Activated T-helper 1 cell treated with anti-CD3 and anti-CD28 coated beads, Interleukin-12 subunit alpha, Interleukin-12 subunit beta, Interleukin-2, Interleukin-4 antibody, amounts not matched to agents 30 ng/mL and 10 ng/mL and 1 ng/mL, durations not matched to agents 14 hours and 24 hours and 36 hours (primary cell): ENCODE measurements at places on chromosomes 6 and 20. TPM values are rescaled to one million over a fixed set of nuclear protein-coding genes. Genes with fewer than 3 reads are reported as not detected.

TRIM10 gene
- 0.05 and 0.08 TPM in 2 replicates for total RNA-seq

RBPJL gene
- total RNA-seq = 0.18 TPM in 1 of 2 replicates, not detected in the other

STXBP5 gene
- total RNA-seq = 29.5 and 31.9 TPM in 2 replicates

LGSN gene
- total RNA-seq = not detected in 2 replicates

PRR18 gene
- total RNA-seq = not detected in 2 replicates

TEAD3 gene
- total RNA-seq = 1.5 and 2.0 TPM in 2 replicates

SLC22A16 gene
- total RNA-seq = not detected in 2 replicates

PPP1R16B gene
- total RNA-seq = 139 and 143 TPM in 2 replicates

TUBB1 gene
- total RNA-seq = not detected in 2 replicates

TPX2 gene
- total RNA-seq = 53.3 and 54.4 TPM in 2 replicates

THBS2 gene
- total RNA-seq = not detected in 2 replicates

SHLD1 gene
- 8.1 and 10.8 TPM in 2 replicates for total RNA-seq

GRCh38 chr6:93318121-93318520, 101.2 kb downstream of the EPHA7 start:
- H3K36me3 ChIP-seq = no peaks in the 10 kb centered on the region
- H3K27me3 ChIP-seq = no peaks in the 10 kb centered on the region
- H3K27ac ChIP-seq = no peak overlapping the region
- no peak overlapping the region for H3K4me3 ChIP-seq

- peaks cover 60% of the 10 kb centered on the region for H3K27me3 ChIP-seq
- peak overlapping the region; percentile 85 for H3K4me3 ChIP-seq
- H3K27ac ChIP-seq = peak overlapping the region; percentile 41
- peak; percentile 37 for DNase-seq
Measured at GRCh38 chr6:69866770-69867638, 648 bp downstream of the COL19A1 start.

- H3K4me3 ChIP-seq = no peak overlapping the region
- H3K27me3 ChIP-seq = peaks cover 3% of the 10 kb centered on the region
- H3K27ac ChIP-seq = no peak overlapping the region
- H3K4me1 ChIP-seq = no peaks in the 10 kb centered on the region
- H3K36me3 ChIP-seq = no peaks in the 10 kb centered on the region
- no peak for DNase-seq
Measured at GRCh38 chr6:136331461-136331860, 41.8 kb upstream of the BCLAF1 start.

DNA sequence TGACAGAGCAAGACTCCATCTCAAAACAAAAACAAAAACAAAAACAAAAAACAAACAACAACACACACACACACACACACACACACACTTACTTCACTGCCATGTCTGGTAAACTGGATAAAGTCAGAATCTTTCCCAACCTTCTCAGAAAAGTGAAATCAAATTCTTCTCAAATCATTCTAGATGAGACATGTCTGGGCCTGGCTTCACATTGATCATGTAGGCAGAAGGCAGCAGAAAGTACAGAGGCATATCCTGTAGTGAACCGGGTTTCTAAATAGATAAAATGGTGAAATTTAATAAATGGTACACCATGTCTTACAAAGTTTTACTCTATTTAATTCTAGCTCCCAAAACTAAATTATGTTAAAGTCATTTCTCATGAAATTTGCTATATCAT, 14.9 kb upstream of the MRS2 start:
- no peak overlapping the region for H3K4me3 ChIP-seq
- no peaks in the 10 kb centered on the region for H3K4me1 ChIP-seq
- peaks cover 5% of the 10 kb centered on the region for H3K27me3 ChIP-seq
- no peak for DNase-seq
- H3K27ac ChIP-seq = no peak overlapping the region

DNA sequence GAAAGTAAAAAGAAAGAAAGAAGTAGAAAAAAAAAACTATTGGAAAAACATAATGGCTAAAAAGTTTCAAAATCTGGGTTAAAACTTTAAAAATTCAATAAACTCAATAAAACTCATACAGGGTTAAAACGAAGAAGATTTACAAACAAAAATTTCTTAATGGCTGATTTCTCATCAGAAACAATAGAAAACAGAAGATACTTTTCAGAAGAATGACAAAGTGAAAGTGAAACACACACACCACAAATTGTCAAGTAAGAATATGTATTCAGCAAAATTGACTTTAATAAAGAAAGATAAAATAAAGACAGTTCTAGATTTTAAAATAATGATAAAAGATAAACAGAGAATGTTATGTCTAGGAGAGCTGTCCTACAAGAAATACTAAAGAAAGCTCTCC, 618.9 kb upstream of the GJE1 start:
- H3K27ac ChIP-seq = no peak overlapping the region
- H3K4me1 ChIP-seq = peaks cover 9% of the 10 kb centered on the region
- H3K27me3 ChIP-seq = no peaks in the 10 kb centered on the region
- H3K4me3 ChIP-seq = no peak overlapping the region
- no peak for DNase-seq

DNA sequence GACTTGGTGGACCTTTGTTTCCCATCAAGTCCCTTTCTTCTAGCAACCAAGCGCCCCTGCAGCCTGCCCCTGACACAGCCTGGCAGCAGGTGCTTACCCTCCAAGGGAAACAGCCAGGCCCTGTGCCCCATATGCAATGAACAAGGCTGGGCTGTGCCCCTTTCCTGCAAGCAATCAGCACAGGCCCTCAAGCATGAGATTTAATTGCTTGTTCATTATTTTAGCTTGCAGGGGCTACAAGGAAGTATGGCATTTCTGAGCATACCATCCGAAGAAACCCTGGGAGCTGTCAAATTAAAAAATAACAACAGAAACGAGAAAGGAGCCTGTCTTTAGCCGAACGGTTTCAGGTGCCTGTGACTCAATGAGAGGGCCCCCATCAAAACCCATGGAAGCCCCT, 522.9 kb upstream of the ARID1B start:
- no peak for DNase-seq
- peaks cover 12% of the 10 kb centered on the region for H3K4me1 ChIP-seq
- H3K4me3 ChIP-seq = no peak overlapping the region
- peaks cover 7% of the 10 kb centered on the region for H3K36me3 ChIP-seq
- H3K27me3 ChIP-seq = no peaks in the 10 kb centered on the region

- peaks cover 57% of the 10 kb centered on the region for H3K36me3 ChIP-seq
- H3K27me3 ChIP-seq = no peaks in the 10 kb centered on the region
- no peak for DNase-seq
Measured at GRCh38 chr6:144547409-144547808, 262.3 kb downstream of the UTRN start.

DNA sequence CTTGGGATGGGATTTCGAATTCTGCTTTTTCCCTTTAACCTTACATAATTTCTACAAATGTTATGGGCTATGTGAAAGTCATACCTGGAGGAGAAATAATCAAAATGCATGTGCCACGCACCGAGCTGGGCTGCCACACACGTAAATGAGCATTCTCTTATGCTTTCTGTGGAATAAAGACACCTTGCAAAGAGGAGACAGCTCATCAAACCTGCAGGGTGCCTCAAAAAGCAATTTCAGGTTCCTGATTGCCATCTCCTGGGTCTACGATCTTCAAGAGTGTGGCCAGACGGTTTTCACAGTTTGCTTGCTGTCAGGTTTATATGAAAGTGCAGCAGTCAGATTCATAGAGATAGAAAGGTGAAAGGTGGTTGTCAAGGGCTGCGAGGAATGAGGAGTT, 36.6 kb downstream of the DUSP22 start:
- peaks cover 5% of the 10 kb centered on the region for H3K36me3 ChIP-seq
- DNase-seq = no peak
- no peak overlapping the region for H3K4me3 ChIP-seq
- H3K27ac ChIP-seq = no peak overlapping the region
- no peaks in the 10 kb centered on the region for H3K27me3 ChIP-seq

- peak; percentile 31 for DNase-seq
- no peaks in the 10 kb centered on the region for H3K27me3 ChIP-seq
- H3K36me3 ChIP-seq = peaks cover 16% of the 10 kb centered on the region
- no peak overlapping the region for H3K27ac ChIP-seq
- no peak overlapping the region for H3K4me3 ChIP-seq
Measured at GRCh38 chr6:41901882-41902519, 6.8 kb upstream of the USP49 start.

GRCh38 chr6:31784098-31784925, 7.2 kb upstream of the VWA7 start:
- H3K36me3 ChIP-seq = peaks cover 29% of the 10 kb centered on the region
- peak overlapping the region; percentile 31 for H3K27ac ChIP-seq
- H3K27me3 ChIP-seq = no peaks in the 10 kb centered on the region
- H3K4me1 ChIP-seq = no peaks in the 10 kb centered on the region
- no peak for DNase-seq
- H3K4me3 ChIP-seq = no peak overlapping the region

GRCh38 chr20:38032585-38033329, 499 bp downstream of the TTI1 start:
- no peak for DNase-seq
- H3K36me3 ChIP-seq = peaks cover 27% of the 10 kb centered on the region
- H3K27me3 ChIP-seq = no peaks in the 10 kb centered on the region
- peak overlapping the region; percentile 99 for H3K27ac ChIP-seq

DNA sequence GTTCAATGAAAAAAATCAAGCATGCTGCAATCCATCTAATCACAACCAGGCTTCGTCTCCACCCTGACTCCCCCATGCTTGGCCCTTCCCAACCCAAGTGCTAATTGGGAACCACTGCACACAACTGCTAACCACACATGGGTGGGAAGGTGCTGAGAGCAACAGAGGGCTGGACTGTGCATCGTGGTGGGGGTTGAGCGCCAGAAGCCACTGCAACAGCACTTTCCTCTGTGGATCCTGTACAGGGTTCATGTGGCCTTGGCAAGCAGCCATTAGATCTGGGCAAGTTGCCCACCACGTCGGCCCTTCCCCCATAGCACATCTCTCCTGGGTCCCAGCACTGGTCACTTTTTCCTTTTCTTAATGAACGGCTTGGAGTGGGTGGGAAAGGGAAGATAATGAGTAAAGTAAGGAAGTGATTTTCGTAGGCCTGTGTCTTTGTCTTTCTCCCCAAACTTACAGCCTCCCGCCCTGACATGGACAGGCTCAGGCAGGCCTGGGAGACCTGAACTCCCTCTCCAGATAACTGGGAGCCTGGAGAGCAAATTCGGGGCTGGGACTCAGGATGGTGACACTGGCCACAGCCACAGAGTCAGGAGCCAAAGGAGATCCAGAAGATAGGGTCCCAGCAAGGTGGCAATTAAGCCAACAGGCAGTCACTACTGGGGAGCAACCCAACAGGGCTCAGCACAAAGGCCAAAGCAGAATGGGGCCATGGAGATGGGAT, 34.4 kb upstream of the MRPS10 start:
- H3K4me1 ChIP-seq = no peaks in the 10 kb centered on the region
- peaks cover 57% of the 10 kb centered on the region for H3K36me3 ChIP-seq
- H3K4me3 ChIP-seq = no peak overlapping the region
- H3K27me3 ChIP-seq = no peaks in the 10 kb centered on the region
- DNase-seq = no peak
- no peak overlapping the region for H3K27ac ChIP-seq

GRCh38 chr6:164415832-164416563, 893.4 kb downstream of the C6orf118 start:
- no peak overlapping the region for H3K27ac ChIP-seq
- DNase-seq = no peak
- no peaks in the 10 kb centered on the region for H3K36me3 ChIP-seq
- no peaks in the 10 kb centered on the region for H3K4me1 ChIP-seq
- no peaks in the 10 kb centered on the region for H3K27me3 ChIP-seq

GRCh38 chr6:99946005-99946404, 48.0 kb downstream of the MCHR2 start:
- no peak for DNase-seq
- H3K4me3 ChIP-seq = no peak overlapping the region
- H3K27me3 ChIP-seq = peaks cover 4% of the 10 kb centered on the region
- no peaks in the 10 kb centered on the region for H3K4me1 ChIP-seq
- no peaks in the 10 kb centered on the region for H3K36me3 ChIP-seq

GRCh38 chr6:38262609-38263008, 377.1 kb downstream of the BTBD9 start:
- H3K27me3 ChIP-seq = no peaks in the 10 kb centered on the region
- DNase-seq = no peak
- H3K36me3 ChIP-seq = no peaks in the 10 kb centered on the region
- no peak overlapping the region for H3K4me3 ChIP-seq
- no peaks in the 10 kb centered on the region for H3K4me1 ChIP-seq
- no peak overlapping the region for H3K27ac ChIP-seq

- DNase-seq = no peak
- H3K4me3 ChIP-seq = no peak overlapping the region
- no peaks in the 10 kb centered on the region for H3K4me1 ChIP-seq
- no peaks in the 10 kb centered on the region for H3K36me3 ChIP-seq
Measured at GRCh38 chr6:152496731-152497130, 140.4 kb downstream of the SYNE1 start.

- H3K4me3 ChIP-seq = no peak overlapping the region
- H3K4me1 ChIP-seq = no peaks in the 10 kb centered on the region
- no peak overlapping the region for H3K27ac ChIP-seq
- no peaks in the 10 kb centered on the region for H3K36me3 ChIP-seq
- peaks cover 3% of the 10 kb centered on the region for H3K27me3 ChIP-seq
Measured at GRCh38 chr6:168789699-168790098, 348.7 kb downstream of the SMOC2 start.

DNA sequence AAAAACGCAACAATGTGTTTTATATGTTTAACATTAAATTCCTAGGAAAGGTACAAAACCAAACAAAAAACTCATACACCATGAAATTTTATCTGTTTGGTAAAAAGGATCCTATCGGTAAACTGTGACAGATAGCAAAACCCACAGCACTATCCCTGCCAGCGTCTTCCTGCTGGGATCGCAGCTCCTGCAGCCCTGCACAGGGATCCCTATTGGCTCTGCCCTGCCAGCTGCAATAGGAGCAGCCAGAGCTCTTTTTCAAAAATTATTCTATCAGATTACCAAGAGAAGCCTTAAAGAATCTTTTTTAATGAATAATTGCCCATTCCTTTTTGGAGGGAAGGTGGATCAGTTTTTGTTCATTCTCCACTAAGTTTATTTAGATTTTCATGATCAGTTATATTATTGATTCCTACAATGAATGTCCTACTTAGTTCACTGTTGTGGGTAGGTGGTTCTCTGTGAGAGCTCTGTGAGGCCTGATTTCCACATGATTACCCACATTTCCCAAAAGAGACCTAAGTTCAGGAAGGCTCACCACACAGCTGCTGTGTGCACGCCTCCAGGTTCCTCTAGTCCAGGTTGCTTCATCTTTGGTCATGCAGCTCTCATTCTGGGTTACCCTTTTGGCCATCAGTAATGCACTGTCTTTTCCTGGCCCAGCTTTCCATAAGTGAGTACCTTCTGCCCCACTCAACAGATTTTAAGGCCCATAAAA, 293.8 kb downstream of the FRK start:
- H3K36me3 ChIP-seq = no peaks in the 10 kb centered on the region
- DNase-seq = no peak
- no peak overlapping the region for H3K27ac ChIP-seq
- no peak overlapping the region for H3K4me3 ChIP-seq

DNA sequence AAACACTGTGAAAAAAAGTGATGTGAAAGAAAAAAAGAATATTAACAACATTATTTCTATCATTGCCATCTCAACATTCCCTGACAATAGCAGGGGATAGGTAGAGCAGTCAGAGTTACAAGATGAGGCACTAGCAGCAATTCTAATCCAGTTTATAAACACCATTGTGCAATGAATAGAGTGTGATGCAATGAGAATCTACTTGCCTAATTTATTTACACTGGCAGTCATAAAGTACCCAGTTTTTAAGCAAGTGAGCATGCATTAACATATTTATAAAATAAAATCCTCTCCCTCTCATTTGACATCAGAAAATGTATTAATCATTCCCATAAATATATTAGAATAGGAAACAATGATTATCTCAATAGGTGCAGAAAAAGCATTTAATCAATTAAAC, 2.5 kb upstream of the MANEA start:
- H3K36me3 ChIP-seq = peaks cover 7% of the 10 kb centered on the region
- H3K4me1 ChIP-seq = peaks cover 54% of the 10 kb centered on the region
- peak overlapping the region; percentile 91 for H3K4me3 ChIP-seq
- DNase-seq = no peak
- no peak overlapping the region for H3K27ac ChIP-seq
- peaks cover 1% of the 10 kb centered on the region for H3K27me3 ChIP-seq
